Stimulated activated CD4-positive, alpha-beta T cell treated with anti-CD3 and anti-CD28 coated beads, Interleukin-4, amount 100 ng/mL, for 24 hours (primary cell): ENCODE measurements at places on chromosomes 13 and 19.

DNA sequence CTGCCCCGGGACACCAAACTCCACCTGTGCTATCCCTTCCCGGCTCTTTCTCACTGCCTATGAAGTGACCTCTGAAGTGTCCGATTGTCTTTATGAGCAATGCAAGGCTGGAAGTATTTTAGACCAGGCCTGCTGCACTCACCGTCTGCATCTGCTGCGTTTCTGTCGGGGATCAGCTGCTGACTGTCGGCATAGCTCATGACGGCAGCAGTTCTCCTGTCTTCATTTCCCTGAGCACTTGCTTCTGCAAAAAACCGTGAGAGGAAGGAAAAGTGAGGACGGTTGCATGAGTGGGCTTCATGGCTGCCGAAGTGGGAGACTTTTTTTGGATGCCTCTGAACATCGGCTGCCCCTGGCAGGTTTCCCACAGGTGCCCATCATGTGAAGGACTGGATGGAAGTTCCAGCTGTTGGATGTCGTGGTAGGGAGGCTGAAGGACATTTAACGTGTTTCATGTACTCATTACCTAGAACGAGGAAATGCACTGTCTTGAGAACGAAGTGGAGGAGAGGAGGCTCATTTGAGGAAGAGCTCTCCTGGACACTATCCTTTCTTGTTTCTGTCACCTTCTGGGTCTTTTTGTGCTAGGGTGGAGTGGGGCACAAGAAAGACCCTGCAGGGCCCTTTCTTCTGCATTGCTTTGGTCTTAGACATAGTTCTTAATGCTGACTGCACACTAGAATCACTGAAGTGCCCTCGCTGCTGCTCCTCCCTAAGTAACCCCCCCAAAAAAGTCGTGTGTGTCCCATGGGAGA lies 94.7 kb downstream of the RNASEH2B start:
- DNase-seq: no peak

DNA sequence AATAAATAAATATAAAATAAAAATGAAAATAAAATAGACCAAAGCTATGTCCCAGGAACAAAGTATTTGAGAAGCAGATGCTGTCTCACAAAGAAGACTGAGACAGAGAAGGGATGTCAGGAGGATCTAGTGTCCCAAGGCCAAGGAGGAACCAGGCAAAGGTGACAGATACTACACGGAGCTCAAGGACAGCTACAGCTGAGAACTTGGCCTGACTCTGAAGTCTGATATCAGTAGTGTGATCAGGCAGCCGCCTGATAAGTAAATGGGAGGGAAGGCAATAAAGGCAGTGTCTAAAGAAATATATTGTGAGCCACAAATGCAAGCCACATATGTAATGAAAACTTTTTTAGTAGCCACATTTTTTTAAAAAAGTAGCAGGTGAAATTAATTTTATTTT lies 20.4 kb upstream of the NANOS3 start:
- no peak for DNase-seq

DNA sequence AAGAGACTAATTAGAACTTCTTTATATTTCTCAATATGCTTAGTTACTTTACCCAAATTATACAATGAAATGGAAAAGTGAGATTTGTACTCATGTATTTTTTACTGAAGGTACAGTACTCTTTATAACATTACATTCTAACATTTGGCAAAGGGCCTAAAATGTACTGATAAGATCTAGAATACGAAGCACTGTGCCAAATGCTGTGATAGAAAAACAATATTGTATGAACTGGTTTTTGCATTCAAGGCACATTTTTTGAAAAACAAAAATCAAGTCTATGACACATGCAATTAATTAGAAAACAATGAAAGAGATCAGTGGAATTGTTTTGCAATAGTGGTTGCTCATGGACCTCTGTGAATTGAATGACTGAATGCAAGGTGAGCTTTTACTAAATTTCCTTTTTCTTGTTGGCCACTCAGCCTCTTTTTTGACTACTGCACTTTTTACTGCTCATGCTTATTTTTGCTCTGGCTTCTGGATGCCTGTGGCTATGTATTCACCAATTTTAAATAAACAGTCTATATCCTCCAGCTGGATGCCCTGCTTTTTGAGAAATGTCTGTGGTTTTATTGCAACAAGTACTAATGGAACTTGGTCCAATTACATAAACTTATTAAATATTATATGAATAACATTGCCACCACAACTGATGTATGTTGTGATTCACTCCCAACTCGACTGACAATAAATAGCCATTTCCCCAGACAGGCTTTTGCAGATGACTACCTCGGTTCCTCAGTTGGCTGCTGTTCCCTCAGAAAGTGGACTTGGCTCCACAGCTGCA lies 41.4 kb upstream of the OBI1 start:
- no peak for DNase-seq

DNA sequence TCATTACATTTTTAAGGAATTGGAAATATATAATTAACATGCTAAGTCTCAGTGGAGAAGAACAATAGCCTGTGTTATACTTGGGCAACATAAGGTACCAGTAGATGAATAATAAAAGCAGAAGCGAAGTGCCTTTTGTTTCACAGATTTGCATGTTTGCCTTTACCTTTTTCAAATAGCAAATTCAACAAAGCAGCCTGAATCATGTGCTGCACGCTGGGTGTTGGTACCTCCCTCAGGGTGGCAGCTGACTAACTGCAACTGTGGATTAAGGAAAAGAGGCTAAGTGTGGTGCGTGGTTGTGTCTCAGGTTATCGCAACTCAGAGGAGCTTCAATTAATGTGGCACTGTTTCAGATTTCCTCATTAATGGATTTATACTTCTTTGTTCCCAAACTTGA lies 189.0 kb downstream of the LMO7 start:
- DNase-seq: no peak

DNA sequence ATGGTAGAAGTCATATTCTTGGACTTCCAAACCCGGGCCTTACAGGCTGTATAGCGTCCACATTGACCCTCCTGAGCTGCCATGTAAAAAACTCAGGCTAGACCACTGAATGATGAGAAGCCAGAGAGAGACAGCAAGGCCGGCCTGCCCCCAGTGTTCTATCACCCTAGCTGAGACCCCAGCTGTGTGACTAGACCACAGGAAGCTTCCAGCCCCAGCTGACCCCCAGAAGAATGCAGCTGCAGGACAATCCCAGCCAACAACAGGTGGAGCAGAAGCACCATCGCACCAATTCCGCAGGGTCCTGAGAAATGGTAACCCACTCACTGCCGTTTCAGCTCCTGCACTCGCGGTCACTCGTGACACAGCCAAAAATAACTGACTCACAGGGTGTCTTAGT lies 2.9 kb upstream of the ATP11A start:
- no peak for DNase-seq

GRCh38 chr19:48842789-48843162 lies 6.5 kb upstream of the HSD17B14 start:
- DNase-seq: peak; percentile 55

DNA sequence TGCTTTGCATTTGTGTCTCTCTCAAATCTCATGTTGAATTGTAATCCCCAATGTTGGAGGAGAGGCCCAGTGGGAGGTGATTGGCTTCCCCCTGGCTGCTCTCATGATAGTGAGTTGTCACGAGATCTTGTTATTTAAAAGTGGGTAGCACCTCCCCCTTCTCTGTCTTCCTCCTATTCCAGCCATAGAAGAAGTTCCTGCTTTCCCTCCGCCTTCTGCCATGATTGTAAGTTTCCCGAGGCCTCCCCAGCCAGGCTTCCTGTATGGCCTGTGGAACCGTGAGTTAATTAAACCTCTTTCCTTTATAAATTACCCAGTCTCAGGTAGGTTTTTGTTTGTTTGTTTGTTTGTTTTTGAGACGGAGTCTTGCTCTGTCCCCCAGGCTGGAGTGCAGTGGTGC lies 3.8 kb downstream of the LILRA4 start:
- DNase-seq: no peak

GRCh38 chr19:19217099-19217498 lies 5.3 kb downstream of the NCAN start:
- DNase-seq: no peak

GRCh38 chr19:36850559-36851442 lies at the start of gene ZNF345:
TSS of gene ZNF345 (plus strand) at chr19:36850876. CDS start at chr19:36876831, 25,955 bp downstream.
- peak; percentile 88 for DNase-seq

DNA sequence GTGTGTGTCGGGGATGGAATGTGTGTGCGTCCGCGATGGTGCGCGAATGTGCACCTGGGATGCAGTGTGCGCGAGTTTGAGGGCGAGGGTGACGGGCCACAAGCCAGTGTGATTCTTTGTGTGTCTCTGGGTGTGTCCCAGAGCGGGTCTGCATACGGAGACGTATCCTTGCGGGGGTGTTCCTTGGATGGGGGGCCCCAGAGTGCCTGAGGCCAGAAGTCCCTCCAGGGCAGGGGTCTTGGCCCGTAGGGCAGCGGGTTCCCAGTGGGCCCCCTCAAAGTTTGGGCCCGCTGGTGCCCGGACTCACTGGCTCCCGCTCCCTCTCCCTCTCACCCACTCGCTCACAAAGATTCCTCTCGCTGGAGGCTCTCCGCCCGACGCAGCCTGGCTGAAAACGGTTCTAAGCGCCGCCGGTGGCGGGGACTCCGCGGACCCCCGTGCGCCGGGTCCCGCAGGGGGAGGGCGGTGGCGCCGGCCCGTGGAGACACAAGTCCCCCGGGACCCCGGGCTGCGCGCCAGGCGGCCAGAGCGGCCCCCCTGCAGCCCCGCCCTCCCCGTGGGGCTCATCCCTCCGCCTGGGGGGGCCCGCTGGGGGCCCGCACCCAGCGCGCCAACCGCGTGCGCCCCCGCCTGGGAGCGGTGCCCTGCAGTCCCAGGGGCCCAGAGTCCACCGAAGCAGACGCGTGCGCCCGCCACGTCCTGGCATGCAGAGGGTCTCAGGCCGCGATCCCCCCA lies 886 bp downstream of the CRLF1 start:
- no peak for DNase-seq

DNA sequence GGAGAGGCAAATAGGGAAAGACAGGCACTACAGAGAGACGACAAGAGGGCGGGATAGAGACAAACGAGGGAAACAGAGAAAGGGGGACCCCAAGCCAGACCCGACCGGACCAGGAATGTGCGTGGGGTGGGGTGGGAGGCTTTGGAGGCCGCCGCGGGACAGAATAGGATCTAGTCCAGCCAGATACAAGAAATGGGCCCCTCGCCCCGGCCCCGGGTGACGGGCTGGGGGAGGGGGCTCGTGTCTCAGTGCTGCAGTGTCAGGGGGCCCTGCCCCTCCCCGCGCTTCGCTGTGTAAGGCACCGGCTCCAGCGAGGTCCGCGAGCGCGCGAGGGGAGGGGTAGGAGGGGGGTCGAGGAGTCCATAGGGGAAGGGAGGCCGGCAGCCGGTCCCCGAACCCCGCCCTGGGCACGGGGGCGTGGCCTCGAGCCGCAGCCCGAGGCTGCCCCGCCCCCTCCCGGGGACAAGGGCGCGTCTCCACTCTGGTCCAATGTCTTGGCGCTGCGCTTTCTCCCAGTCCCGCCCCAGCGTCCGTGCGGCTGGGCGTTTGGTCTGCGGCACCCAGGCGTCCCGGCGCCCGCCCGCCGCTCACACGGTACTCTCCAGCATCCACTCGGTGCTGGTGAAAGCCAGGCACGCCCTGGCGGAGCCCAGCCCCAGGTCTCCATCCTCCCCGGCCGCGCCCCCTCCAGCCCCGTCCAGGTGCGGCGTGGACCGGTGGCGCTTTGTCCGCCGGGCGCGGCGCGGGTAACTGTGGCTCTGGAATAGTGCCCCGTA lies 11.0 kb downstream of the IFNL1 start:
- DNase-seq: no peak

- DNase-seq: no peak
Observed at GRCh38 chr19:34402074-34402600, 2.1 kb upstream of the PDCD2L start.

GRCh38 chr13:97435323-97435722 lies 1.4 kb downstream of the RAP2A start:
- no peak for DNase-seq

DNA sequence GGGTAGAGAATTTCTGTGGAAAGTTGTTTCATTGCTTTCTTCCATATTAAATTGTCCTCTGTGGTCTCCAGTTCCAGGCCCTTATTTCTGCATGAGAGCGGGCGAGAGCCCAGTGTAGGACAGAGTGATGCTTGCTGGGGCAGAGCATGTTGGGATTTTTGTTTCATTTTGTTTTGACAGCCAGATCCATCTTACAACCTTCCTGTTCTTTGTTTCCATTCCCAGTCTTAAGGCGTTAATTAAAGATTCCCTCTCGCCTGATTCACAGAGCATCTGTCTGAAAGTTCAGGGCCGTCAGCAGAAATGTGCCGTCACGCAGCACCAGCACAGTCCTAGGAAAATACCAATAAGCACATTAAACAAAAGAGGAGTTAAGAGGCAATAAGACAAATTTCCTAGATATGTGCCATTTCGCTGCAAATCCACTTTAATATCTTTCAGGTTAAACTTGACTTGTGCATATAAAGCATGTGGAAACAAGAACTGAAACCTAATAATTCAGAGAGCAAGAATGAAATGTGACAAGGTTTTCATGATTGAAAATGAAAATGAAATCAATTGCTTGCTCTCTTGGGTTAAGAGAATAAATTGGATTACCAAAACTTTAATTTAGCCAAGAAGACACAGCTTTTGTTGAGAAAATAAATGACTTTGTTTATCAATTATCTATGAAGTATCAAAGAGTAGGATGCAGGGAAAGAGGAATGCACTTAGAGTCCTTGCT lies 210.7 kb upstream of the SLC10A2 start:
- DNase-seq: no peak

GRCh38 chr13:97194479-97194878 lies 27.7 kb upstream of the MBNL2 start:
- no peak for DNase-seq

- DNase-seq: peak; percentile 88
Observed at GRCh38 chr19:33778089-33778791, 18.4 kb upstream of the KCTD15 start.

DNA sequence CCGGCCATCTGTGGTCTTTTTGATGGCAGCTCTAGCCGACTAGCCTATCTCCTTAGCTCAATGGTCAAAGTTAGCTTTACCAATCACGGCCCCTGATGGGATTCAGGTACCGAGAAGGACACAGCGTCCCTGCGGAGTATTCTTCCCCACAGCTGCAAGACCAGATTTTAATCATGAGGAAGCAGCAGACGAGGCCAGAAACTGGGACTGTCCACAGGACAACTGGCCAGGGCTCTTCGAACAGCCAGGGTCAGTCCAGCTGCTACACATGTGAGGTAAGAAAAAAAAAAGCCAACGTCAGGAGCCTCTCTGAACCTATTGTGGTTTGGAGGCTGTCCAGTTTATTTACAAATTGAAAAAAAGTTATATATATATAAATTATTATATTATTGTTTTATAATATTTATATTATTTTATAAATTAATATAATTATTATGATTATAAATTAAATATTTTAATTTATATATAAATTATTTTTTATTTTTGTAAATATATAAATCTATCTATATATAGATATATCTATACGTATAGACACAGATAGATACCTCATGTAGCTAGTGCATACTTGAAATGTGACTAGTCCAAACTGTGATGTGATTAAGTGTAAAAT lies 10.8 kb downstream of the RINL start:
- no peak for DNase-seq

GRCh38 chr13:79799059-79799867 lies 318.3 kb downstream of the NDFIP2 start:
- DNase-seq: no peak
